Stomach (tissue), 19 donors: ENCODE measurements at places on chromosomes 5 and 9.

GRCh38 chr9:122386311-122386872 lies 15.6 kb downstream of the PTGS1 start:
- no peak for DNase-seq

- peak; percentile 40 for DNase-seq
These were observed 4.5 kb upstream of the EGFL7 start for GRCh38 chr9:136657974-136658848.

- no peak for DNase-seq
These were observed 66.2 kb upstream of the NEURL1B start for GRCh38 chr5:172574871-172575223.

DNA sequence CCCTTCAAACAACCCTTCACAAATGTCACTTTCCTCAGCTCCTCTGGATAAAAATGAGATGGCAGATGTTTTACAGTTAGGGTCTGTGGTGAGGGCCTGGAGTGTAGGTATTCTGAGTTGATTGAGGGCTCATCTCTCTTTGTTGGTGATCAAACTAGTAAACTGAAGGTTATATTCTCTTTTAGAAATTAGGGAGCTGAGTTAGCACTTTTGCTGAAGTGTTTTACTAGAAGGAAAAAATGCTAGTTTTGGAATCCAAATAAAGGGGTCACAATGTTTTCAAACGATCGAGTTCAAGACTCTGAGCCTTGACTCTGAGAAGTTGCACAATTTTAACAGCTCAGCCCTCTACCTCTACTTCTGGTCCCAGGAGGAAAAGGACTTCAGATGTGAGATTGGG lies 23.4 kb downstream of the RHOBTB3 start:
- DNase-seq: no peak

GRCh38 chr5:2685651-2686272 lies 65.7 kb downstream of the IRX2 start:
- peak; percentile 29 for DNase-seq

DNA sequence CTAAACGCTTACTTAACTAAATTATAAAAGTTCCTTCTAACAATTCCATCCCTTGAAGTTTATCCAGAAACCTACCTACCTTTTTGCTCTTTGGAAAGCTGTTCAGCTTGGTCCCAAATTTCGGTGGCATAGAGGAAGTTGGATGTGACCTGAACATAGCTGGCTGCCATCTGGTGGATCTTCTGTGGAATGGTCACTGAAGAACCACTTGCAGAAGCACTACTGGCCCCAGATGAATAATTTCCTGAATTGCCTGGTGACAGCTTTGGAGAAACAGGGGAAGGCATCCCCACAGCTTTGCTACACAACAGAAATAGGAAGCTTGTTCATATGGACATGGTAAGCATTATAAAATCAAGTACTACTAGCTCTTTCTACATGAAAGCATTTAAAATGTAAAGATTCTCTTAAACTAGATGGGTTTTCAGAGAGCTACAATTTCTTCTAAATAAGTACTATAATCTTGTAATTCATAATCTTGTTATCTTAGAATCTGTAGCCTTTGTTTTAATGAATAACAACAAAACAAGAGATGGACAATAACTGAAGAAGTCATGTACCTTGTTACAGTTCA lies 9.9 kb downstream of the LEAP2 start:
- DNase-seq: peak; percentile 87

DNA sequence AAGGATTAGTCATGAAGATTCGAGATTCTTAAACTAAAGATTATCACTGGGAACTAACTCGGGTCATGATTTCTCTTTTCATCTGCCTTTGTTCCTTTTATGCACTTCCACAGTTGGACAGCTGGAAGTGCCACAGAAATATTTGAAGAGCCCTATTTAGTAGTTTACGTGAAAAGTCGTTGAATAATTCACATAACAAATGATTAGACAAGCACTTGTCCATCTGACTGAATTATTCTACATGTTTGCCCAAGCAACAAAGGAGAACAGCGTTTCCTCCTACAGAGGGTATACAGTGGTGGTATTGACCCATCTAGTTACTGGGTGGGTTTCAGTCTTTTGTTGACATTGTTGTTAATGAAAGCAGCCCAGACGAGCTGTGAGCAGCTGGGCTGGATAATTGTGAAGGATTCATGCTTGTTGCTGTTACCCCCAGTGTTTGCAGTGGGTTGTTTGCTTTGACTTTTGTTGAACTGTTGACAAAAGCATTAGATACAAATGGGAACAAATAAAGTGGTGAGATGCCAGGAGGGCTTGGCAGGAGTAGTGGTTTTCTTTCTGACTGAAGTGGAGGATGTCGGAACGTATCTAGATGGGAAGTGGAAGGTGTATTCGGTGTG lies 96.2 kb downstream of the TLE4 start:
- peak; percentile 45 for DNase-seq

- DNase-seq: no peak
These were observed 2280.6 kb upstream of the ACO1 start for GRCh38 chr9:30103647-30104394.

- DNase-seq: no peak
These were observed 26.8 kb upstream of the TNFAIP8 start for GRCh38 chr5:119328753-119329602.

- DNase-seq: no peak
These were observed 111.9 kb upstream of the MARCHF11 start for GRCh38 chr5:16291474-16291873.

GRCh38 chr5:1059884-1060263 lies 51.3 kb downstream of the NKD2 start:
- no peak for DNase-seq

- DNase-seq: no peak
These were observed 29.9 kb downstream of the SKP1 start for GRCh38 chr5:134146651-134147518.

DNA sequence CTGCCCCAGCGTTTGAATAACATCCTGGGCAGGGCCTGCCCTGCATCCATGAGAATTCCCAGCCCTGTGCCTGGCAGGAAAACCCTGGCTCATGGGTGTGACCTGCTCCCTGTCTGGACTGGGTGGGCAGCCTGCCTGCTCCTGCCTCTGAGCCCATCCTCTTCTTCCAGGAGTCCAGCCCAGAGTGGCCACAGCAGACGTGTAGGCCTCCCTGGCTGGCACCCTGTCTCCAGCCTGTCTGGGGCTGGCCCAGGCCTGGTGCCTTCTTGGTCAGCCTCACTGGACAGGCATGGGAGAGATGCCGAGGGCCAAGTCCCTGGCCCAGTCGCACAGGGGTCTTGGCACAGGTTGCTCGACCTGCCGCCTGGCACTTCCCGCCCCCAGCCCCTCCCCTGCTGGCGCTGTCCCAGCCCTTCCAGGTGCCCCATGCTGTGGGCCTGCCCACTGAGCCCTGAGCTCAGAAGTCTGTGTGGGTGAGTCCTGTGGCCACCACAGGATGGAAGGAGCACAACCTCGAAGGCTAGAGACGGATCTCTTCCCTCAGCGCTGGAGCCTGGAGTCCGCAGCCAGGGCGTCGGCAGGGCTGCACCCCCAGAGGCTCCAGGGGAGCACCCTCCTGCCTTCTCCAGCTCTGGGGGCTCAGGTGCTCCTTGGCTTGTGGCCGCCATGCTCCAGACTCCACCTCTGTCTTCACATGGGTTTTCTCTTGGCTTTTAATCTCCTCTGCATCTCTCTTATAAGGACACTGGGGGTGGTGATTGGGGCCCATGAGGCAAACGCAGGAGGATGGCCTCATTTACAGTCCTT lies 11.8 kb upstream of the COL5A1 start:
- DNase-seq: no peak
